NK-92 treated with Interleukin-12 subunit alpha and Interleukin-12 subunit beta, amount 100 ng/mL, for 24 hours (cell line): ENCODE measurements at places on chromosomes 6 and 20.

DNA sequence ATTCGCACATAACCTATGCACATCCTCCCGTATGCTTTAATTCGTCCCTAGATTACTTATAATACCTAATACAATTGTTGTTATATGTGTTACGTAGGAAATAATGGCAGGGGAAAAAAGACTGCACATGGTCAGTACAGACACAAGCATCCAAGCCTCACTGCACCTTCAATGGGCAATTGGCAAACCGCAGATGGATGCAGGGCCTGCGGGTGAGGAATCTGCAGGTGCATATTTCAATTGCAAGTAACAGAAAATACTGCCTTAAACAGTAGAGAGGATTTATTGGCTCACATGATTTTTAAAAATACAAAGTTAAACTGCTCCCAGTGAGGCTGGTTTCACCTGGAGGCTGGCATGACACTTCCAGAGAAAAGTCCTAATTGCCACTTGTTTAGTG lies 142.1 kb upstream of the MLN start:
- no peak for DNase-seq

- no peak for DNase-seq
Observed at GRCh38 chr6:150672800-150673199, 73.1 kb downstream of the PLEKHG1 start.

DNA sequence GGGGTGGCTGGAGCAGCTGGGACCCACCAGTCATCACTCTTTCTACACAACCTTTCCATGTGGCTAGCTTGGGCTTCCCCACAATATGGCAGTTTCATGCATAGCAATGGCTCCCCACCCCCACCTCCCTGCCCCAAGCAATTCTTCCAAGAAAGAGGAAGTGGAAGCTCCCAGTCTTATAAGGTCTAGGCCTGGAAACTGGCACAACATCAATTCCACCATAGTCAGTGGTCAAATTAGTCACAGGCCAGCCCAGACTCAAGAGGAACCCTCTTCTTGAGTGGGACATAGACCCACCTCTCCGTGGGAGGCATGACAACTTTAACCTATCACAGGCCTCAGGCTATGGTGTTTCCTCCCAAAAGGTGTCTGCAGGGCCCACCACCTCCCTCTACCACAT lies 17.7 kb downstream of the TGM6 start:
- no peak for DNase-seq

GRCh38 chr6:68328156-68328555 lies 306.9 kb upstream of the ADGRB3 start:
- no peak for DNase-seq

DNA sequence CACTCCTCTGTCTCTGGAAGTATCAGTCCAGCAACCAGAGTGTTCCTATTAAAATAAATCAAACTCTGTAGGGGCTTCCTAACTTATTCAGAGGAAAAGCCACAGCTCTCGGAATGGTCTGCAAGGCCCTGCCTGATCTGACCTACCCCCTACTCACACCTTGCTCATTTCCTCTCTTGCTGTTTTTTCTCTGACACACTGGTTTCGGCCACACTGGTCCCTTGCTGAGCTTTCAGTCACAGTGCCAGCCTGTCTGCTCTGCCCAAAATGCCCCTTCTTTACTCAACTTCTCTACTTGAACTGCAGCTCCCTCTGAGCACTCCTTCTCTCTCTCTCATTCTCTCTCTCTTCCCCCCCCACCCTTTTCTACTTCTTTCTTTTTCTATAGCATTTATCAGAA lies 430.2 kb downstream of the UTRN start:
- no peak for DNase-seq

GRCh38 chr6:150617496-150618460 lies 18.1 kb downstream of the PLEKHG1 start:
- no peak for DNase-seq

GRCh38 chr6:109783250-109783986 lies 92.3 kb downstream of the FIG4 start:
- no peak for DNase-seq

- DNase-seq = no peak
Observed at GRCh38 chr6:31423550-31423949, 20.2 kb downstream of the MICA start.

GRCh38 chr6:79047072-79047471 lies 31.0 kb downstream of the PHIP start:
- no peak for DNase-seq

DNA sequence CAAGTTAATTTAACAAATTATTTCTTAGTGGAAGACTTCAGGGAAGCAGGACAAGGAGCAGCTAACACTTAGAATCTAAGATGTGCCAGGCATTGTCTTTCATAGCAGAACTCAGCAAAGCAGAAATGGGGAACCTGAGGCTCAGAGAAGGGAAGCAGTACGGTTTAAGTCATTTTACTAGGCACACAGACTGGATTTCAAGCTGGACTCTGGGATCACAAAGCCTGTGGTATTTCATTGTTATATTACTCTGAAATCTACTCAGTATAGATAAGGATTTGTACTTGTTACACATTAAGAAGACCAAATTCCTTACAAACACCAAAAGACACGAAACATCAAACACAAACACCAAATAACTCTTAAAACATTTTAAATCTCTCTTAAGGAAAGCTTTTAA lies 199.6 kb downstream of the ISM1 start:
- DNase-seq = no peak
